Activated CD8-positive, alpha-beta memory T cell treated with anti-CD3 and anti-CD28 coated beads, Interleukin-2, amount 50 U/mL, for 48 hours (primary cell): ENCODE measurements at places on chromosomes 2 and 18.

DNA sequence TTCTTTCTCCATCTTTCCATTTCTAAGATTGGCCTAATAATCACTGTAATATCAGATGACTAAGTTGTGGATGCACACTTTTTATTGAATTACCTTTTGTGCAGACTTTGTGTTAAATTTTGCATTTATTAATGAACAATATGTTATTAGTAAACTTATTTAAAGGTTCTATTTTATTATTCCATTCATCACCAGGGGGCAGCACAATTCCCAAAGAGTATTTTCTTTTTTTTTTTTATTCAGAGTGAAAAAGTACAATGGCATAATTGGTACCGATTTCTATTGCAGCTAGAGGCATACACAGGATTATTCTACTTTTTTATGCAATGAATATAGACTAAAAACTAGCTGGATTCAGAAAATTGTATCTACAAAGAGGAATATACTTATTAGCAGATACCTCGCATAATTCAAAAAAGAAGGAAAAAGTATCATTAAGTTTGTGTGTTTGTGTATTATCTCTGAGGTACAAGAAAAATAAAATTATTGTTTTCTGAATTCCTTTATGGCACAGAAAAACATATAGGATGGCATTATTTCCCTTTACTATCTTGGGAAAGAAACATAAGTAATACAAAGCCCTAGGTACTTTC, 390.6 kb downstream of the ERBB4 start:
- DNase-seq = no peak

DNA sequence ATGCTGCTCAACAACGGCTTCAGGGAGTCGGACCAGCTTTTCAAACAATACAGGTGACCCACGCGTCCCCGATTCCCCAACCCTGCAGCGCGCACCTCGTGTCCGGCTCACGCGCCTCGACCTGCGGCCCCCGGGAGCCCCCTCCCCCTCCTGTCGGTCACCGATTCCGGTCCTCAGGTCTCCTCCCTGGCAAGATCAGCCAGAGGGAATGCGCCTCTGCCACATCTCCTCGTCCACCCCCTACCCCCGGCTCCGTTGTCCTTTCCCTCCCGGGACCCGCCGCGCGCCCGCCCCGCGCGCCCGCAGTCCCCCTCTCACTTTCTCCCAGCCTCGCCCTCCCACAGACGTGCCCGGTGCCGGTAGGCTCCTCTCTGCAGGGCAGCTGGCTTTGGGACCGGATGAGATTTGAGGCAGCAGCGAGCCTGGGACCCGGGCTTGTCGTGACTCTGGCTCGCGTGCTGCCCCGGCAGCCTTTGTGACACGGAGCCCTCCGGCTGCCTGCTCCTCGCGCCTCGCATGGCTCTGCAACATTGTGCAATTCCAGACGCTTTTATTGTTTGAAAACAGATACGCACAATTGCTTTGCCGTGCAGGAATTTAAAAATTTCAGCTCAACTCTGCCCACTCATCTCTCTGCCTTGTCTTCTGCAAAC, 558 bp downstream of the TTC39C start:
- peak; percentile 80 for DNase-seq

DNA sequence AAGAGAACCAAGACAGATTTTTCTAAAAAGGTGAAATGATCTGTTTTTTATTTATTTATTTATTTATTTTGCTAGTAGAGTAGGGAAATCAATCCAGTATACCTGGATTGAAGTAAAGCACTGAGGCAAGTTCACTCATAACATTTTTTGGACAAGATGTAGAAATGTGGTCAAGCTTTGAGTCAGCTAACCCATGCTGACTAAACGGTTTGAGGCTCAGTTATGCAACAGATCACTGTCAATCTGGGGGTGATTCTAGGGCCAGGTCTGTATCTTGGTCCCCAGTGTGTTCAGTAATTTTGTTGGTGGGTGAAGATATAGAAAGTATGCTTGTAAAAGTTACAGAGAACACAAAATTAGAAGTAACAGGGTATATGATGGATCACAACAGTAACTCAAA, 60.2 kb downstream of the RMDN2 start:
- no peak for DNase-seq

DNA sequence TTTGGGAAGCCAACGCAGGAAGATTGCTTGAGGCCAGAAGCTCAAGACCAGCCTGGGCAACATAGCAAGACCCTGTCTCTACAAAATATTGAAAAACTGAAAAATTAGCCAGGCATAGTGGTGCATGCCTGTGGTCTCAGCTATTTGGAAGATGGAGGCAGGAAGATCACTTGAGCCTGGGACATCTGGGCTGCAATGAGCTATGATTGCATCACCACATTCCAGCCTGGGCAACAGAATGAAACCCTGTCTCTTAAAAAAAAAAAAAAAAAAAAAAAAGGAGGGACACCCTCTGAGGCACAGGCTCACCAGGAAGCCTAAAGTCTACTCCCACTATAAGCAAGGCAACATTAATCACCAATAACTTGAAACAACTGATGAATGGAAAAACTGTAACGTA, 151.1 kb downstream of the CCDC148 start:
- no peak for DNase-seq

DNA sequence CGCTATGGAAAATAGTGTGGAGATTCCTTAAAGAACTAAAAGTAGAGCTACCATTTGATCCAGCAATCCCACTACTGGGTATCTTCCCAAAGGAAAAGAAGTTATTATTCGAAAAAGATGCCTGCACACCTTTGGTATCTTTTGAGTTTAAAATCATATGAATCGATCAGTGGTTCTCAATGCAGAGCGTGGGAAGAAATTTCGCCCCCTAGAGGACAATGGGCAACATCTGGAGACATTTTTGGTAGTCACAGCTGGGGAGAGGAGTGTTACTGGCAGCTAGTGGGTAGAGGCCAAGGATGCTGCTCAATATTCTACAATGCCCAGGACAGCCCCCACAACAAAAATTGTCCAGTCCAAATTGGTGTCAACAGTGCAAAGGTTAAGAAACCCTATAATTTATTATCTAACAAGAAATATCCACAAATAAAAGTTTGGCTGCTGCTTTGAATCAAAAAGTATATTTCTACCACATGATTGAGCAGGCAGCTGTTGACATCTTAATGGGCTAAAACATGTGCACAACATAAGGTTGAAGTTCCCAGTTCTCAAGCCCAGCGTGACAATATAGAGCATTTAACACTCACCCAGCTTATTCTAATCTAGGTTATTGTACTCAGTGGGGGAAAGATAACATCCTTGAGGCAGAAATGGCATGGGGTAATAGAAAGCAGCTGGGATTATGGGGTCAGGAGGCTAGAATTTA, 425.7 kb downstream of the LRATD1 start:
- DNase-seq = no peak

DNA sequence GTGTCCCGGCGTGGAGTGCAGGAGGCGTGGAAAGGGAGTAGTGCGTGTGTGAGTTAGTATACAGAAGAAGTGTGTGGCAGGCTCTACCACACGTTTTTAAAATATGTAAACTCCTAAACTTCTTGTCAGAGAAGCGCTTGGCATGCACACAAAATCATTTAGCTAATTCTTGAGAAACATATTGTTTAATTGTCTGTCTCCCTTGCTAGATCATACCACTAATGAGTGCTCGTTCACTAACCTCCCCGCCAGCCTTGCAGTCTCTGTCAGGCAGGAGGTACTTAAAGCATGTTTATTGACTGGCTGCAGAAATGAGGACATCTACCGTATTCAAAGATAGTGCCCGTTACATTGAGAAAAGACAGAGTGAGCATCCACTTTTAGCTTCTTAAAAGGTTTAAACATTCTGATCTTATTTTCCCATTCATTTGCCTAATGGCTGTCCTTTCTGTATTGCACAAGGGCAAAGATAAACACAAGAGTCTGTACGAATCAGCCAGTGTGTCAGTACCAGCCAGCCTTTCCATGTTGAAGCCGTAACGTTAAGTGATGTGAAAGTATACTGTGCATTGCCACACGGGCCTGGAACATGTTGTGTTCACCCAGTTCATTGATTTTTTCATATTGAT, 41.4 kb downstream of the TRAPPC12 start:
- DNase-seq = no peak

GRCh38 chr2:1771626-1772280, 27.4 kb upstream of the PXDN start:
- DNase-seq = no peak

GRCh38 chr2:216880509-216881184, 20.8 kb upstream of the TNP1 start:
- DNase-seq = no peak

GRCh38 chr18:66682855-66683322, 79.0 kb upstream of the CDH19 start:
- no peak for DNase-seq

DNA sequence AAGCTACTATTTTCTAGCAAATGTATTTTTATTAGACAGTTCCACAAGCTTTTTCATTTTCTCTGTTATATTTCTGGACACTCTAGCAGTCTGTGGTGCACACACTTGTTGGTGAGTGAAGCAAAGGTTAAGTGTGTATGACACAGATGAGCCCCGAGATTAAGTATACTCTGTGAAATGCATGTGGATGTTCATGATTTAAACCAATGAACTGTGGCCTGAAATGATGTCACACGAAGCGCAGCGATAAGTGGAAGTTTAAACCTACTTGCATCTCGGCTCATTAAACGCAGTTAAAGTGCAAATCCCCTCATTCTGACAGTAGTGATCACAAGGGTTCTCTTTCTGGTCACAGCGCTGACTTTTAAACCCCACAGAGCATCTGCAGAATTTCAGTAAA, 1488.8 kb upstream of the NXPH2 start:
- DNase-seq = no peak

GRCh38 chr18:1006304-1006703, 101.6 kb downstream of the ADCYAP1 start:
- DNase-seq = no peak

DNA sequence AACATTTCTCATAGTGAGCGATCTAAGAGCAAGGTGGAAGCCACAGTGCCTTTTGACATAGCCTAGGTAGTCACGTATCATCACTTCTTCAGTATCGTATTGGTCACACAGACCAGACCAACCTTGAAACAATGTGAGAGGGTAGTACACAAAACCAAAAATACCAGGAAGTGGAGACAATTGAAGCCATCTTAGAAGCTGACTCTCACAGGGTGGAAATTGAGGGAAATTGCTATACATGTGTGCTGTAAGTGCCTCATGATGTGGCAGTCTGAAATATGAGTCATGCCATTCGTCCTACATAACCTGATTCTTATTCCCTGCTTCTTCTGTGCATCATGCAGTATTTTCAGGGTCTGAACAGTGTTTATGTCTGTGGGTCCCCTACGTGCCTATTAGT, 62.3 kb upstream of the STON1 start:
- DNase-seq = no peak

- no peak for DNase-seq
Observed at GRCh38 chr2:36869606-36870005, 96.7 kb downstream of the STRN start.

- DNase-seq = no peak
Observed at GRCh38 chr2:96730212-96730611, 9.7 kb downstream of the LMAN2L start.

- DNase-seq = no peak
Observed at GRCh38 chr2:222739939-222740338, 68.5 kb downstream of the MOGAT1 start.

GRCh38 chr2:136173126-136173525, 55.2 kb upstream of the CXCR4 start:
- DNase-seq = no peak

DNA sequence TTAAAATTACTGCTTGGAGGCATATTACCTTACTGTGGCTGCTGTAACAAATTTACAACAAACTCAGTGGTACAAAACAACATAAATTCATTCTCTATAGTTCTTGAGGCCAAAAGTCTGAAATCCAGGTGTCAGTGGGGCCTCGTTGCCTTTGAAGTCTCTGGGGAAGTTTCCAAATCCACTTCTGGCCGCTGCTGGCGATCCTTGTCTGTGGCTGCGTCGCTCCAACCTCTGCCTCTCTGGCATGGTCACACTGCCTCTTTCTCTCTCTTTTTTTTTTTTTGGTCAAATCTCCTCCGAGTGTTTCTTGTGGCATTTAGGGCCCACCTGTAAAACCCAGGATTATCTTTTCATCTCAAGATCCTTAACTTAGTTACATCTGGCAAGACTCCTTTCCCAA, 182.8 kb downstream of the ST6GAL2 start:
- DNase-seq = no peak

DNA sequence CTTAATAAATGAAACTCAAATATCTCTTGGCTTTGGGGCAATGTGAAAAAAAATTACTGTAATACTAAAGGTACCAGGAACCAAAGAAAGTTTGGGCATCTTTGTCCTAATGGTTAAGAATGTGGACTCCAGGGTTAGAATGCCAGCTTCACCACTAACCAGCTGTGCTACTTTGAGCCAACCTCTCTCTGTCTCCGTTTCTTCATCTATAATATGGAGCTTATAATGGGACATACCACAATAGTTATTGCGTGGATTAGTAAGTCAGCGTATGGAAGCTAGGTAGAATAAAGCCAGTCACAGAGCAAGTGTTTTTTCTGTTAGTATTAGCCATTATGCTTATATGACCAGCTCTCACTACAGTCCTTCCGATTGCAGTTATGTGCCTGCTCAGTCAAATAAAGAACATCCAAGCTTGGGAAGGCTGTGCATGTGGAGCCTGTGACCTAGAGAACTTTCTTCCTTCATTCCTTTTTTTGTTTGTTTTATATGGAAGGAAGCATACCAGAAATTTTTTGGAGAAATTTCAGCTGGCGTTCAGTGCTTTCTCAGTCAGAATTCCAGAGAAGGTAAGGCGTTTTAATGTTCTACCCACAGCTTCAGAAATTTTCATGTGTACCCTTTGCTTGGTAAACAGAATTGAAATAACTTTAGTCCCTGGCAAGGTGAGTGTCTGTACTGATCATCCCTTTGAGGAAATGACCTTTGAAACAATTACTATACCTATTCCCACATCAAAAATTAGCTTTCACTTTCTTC, 114.0 kb upstream of the RND3 start:
- DNase-seq = no peak

- DNase-seq = no peak
Observed at GRCh38 chr2:164567335-164567989, 53.8 kb downstream of the GRB14 start.

DNA sequence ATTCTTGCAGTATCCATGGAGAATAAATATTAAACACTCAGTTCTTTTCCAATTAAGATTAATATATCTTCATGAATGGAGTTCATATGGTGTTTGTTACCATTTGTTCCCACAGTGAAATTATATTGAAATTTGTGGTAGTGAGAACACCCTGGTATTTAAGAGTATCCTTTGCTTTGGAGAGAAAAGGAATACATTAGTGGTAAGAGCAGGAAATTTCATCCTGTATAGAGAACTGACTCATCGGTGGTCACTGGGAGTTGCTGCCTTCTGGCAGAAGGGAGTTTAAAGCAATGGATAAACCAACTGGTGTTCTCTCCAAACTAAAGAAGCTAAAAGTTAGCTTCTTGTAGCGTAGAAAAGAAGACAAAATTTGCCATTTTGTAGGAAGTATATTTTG, 107.3 kb downstream of the MYO1B start:
- DNase-seq = no peak

DNA sequence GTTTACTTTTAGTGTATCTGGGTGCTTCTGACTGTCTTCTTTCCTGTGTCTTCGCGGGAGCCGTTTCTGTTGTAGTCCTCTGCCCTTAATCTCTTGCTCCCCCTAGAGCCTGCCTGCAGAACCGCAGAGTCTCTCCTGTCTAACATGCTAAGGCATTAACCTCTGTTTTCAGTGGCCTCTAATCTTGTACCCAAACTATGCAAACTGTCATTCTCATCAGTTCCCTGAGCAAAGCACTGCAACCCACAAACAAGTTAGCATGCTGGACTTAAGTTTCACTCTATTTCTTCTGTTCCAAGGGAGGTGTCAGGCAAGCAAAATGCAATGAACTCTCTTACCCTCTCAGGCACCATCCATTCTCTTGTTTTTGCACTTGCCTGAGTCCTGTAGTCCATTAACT, 138.4 kb downstream of the OTX1 start:
- DNase-seq = no peak
